ENCODE measurements at places on chromosomes 13 and 19.

GRCh38 chr13:89603187-89603586 lies 1744.3 kb upstream of the MIR17HG start:
- no peak for DNase-seq

- DNase-seq: no peak
Observed at GRCh38 chr13:23828086-23828485, 61.1 kb downstream of the MIPEP start.

DNA sequence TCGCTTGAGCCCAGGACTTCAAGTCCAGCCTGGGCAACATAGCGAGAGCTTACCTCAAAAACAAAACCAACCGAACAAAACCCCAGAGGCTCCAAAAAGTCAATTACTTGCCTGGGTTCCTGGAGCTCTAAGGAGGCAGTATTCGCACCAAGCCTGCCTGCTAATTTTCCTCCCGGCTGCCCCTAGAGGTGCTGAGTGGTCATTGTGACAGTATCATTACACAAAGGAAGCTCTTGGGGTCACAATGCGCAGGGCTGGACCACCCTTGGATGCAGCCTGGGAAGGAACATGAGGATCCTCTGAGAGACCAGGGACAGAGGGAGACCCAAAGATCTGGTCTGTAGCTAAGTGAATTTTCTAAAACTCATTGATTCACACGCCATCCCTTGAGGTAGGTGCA lies 8.5 kb upstream of the PEX11G start:
- DNase-seq: no peak

DNA sequence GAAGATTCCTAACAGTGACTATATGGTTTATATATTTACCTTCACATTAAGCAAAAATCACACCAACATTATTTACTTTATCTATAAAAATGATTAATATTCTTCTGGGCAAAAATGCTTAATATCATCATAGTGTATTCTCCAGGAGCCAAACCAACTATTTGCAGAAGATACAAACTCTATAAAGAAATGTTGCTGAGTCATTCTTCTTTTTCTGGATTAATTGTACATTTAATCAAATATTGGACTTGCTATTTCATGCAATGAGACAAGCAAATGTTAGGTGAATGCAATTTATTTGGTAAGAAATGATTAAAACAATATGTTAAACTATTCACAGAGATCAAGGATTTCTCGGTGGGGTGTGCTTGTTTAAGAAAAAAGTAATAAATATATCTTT lies 1075.8 kb downstream of the PCDH9 start:
- no peak for DNase-seq

DNA sequence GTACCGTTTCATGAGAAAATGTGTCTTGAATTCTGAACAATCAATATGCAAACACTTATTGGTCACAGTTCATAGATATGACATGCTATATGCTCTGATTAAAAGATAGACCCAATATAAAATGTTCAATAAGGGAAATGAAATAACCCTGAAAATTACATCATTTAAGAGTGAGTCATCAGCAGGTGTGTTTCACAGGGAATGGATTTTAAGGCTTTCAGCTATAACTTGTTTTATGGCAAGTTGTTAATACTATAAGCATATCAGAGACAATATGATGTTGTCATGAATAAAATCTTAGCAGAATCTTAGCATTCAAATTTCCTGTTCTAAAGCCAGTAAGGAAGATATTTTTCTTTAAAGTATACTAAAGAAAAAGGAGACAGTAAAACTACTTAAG lies 483.4 kb upstream of the PCDH9 start:
- no peak for DNase-seq

- no peak for DNase-seq
Observed at GRCh38 chr19:3979289-3979673, 6.0 kb downstream of the EEF2 start.

- DNase-seq: no peak
Observed at GRCh38 chr19:2230807-2231533, 5.2 kb downstream of the PLEKHJ1 start.

- DNase-seq: no peak
Observed at GRCh38 chr19:48258350-48258749, 2.6 kb upstream of the CARD8 start.

- no peak for DNase-seq
Observed at GRCh38 chr13:95643936-95644598, 439 bp downstream of the DZIP1 start.

DNA sequence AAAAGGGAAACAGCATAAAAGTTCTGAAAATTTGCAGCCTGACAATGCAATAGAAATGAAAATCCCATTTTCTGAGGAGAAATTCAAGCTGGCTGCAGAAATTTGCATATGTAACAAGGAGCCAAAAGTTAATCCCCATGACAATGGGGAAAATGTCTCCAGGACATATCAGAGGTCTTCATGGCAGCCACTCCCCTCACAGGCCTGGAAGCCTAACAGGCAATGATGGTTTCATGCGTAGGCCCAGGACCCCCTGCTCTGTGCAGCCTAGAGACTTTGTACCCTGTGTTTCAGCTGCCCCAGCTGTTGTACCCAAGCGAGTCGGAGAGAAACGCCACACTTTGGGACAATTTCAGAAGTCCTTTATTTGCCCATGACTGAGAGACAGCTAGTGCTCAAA lies 701.3 kb upstream of the KLHL1 start:
- no peak for DNase-seq

DNA sequence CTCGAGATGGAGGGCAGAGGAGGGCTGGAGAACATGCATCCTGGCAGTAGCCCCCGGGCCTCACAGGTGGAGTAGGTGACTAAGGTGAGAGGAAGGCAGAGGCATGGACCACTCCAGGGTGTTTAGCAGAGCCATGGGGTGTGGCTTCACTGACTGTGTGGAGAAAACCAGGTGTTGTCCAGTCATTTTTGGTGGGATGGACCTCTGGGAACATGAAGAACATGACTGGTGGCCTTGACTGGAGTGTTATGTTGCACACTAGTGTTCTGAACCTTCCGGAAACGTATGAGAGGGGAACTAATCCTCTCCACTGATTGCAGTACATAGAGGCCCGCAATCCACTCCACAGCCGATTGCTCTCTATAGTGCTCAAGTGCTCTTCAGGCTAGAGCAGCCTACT lies 16.9 kb downstream of the MED26 start:
- no peak for DNase-seq

DNA sequence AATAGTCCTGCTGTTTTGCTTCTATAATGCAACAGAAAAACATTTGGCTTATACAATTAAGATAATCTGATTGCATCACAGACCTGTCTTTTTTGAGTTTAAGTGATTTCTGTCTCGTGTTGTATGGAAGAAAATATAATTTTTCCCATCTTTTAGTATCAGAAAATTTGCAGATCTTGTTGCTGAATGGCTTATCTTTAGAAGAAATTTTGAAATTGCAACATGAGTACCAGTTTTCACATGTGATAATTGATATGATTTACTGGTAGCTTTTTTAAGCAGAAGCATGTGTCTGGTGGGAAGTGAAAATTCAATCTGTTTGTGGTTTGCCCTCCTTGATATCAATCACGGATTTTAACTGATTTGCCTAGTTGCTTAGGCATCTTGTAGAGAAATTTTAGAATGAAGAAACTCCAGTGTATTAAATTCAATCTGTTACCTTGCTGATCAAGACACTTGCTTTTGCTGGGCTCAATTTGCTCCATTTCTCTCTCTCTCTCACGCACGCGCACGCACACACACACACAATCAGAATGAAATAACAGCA lies 89.8 kb upstream of the MYCBP2 start:
- no peak for DNase-seq

GRCh38 chr19:15841875-15842569 lies 26.6 kb upstream of the OR10H1 start:
- DNase-seq: no peak

DNA sequence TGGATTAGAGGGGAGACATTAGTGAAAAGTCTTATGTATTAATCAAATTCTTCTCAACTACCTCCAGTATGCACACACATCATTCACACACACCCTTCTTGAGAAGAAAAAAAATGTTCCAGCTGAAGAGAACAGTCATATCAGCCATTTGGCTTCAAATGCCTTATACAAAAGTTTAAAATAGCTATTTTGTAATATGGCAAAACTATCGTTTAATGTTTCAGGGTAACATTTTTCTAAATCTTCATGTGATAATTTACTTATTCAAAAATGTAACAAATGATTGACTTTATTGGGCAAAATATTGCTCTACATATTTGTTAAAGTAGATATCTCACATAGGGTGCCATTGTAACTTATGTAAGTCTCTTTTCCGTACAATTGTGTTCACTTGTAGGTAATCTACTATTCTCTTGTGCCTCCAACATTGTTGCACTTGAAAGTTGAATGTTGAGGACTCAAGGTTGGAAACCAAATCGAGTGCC lies 13.6 kb downstream of the ZIC2 start:
- DNase-seq: no peak

- no peak for DNase-seq
Observed at GRCh38 chr19:1276628-1277022, 1.3 kb downstream of the FAM174C start.

GRCh38 chr13:114112231-114112825 lies 20.1 kb downstream of the RASA3 start:
- DNase-seq: no peak

DNA sequence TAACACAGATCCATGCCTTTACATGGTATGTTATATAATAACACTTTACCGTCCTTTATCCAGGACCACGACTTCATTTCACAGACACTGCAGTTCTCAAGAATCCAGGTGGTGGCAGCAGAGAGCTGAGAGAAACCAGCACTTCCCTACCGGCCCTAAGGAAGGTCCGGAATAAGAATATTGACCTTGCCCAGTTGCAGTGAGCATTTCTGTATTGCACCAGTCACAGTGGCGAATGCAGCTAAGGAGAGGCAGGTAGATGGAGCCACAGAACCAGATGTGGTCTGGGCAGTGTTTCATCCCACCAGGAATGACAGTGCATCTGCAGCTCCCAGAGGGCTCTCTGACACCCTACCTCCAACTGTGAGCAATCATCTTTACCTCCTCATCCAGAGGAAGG lies 44.6 kb downstream of the ZNF787 start:
- no peak for DNase-seq

DNA sequence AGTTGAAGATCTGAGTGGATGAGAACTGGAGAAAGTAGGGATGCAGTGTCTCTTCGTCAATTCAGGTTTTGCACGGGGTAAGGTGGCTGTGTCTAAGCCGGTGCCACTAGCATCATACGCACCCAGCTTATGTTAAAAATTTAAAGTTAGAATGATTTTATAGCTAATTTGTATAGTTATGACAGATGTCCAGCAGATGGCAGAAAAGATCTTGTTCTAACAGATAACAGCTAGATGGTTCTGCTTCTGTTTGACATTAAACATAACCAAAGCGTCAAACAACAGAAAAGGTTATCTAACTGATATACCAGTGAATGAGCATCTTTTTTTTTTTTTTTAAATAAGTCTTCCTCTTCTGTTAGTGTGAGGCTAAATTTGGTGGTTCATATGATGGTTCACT lies 18.8 kb upstream of the EDDM13 start:
- peak; percentile 23 for DNase-seq

DNA sequence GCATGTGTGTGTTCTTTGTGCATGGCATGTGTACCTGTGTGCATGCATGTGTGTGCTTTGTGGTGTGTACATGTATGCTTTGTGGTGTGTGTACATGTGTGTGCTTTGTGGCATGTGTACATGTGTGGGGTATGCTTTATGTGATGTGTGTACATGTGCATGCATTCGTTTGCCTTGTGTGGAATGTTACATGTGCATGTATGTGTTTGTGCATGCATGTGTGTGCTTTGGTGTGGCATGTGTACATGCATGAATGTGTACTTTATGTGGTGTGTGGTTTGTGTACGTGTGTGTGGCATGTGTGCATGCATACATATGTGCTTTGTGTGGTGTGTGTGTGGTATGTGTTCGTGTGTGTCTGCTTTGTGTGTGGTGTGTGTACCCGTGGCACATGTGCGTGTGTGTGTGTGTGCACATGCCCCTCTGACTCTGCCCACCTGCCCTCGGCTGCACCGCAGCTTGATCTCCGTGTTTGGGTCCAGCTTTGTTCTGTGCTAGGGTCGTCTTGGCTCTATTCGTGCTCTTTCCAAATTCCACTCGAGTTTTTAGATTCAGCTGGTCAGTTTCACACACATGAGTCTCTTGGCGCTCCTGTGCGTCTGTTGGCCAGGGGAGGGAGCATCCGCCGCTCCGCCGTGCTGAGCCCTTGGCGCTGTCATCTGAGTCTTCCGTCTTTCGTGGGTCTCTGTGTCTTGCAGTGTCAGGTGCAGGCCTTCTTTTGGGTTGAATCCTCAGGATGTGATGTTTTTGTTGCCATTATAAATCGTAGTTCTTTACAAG lies 46.5 kb upstream of the TFDP1 start:
- DNase-seq: no peak

GRCh38 chr13:51066091-51066831 lies 44.8 kb downstream of the C13orf42 start:
- no peak for DNase-seq

- DNase-seq: no peak
Observed at GRCh38 chr19:33887891-33888290, 91.2 kb downstream of the KCTD15 start.

- no peak for DNase-seq
Observed at GRCh38 chr13:30453727-30454126, 12.0 kb downstream of the HMGB1 start.

DNA sequence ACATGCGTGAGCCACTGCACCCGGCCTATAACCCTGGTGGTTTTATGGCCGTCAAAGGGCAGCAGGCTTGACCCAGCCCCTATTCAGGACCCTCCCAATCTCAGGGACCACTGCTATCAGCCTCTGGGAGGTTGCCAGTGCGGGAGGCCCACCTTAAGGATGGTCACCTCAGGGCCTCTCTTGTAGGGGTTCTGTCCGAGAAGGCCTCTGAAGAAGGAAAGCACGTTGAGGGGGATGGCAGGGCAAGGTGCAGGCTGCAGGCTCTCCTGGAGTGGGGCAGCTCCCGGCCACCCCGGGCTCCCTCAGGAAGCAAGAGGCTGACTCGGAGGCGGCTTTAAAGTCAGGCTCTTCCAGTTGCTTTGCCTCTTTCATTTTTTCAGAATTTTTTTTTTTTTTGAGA lies 6.0 kb upstream of the GRTP1 start:
- DNase-seq: no peak

DNA sequence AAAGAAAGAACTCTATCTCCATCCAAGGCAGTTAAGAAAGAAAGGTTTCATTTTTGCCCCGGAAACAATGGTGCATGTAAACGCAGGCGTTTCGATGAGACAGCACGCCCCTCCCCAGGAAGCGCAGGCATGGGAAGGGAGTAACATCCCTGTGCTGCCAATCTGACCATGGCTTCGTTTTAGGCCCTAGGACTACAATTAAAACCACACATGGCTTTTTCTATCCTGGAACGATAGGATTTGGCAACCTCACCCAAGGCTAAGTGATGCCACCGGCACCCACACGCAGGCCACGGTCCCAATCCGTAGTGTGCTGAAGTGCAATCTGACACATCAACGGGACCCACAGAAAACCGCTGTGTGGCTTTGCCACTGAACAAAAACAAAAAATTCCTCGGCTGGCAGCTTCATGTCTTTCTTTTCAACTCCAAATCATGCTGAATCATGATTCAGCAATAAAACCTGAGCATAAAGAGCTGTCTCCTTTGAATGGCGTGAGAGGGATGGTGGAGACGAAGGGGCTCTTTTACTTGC lies 24.2 kb downstream of the RANBP3 start:
- DNase-seq: no peak
